Lung microvascular endothelial cell (primary cell): ENCODE measurements at places on chromosomes 7 and 10.

DNA sequence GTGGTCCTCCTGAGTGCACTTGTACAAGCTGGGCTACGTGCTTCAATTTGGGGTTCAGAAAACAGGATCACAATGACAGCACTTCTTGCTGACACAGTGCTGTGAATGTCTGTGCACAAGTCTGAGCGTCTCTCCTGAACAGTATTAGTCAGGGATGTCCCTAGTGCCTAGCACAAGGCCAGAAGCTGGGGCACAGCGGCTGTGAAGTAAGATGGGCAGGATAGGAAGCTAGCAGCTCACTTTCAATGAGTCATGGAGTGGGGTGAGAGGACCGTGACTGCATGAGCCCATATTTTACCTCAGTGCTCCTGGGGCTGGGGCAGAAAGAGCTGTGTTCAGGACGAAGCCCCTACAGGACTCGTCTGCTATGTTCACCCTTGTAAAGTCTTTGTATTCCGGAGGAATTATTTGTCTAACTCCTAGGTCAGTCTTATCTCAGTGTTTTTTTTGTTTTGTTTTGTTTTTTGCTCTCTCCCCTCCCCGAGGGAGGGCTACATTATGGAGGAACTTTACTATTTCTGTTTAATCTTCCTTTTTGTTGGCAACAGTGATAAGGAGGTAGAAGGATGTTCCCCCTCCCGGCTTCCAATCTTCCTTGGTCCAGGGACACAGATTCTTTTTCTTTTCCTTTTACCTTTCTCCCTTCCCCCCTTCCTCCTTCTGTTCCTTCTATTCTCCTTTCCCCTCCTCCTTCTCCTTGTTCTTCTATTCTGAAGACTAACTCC is 2.8 kb upstream of the LRMDA start:
- DNase-seq = peak; percentile 55

DNA sequence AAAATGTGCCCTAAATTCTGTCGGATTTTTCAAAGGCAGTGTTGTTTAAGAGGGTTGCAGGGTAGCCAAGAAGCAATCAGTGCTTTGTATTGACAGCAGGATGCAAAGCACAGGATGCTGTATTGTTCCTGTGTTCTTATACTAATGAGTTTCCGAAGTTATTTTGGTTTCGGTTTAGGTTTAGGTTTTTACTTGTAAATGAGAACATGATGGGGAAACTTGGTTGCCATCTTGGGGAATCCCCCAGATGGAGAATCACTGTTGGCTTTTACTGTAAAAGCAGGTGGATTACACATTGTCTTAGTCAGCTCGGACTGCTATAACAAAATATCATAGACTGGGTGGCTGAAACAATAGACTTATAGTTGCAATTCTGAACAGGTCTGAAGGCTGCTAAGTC is 72.1 kb downstream of the INHBA start:
- peak; percentile 11 for DNase-seq

GRCh38 chr10:3702056-3702546 is 82.9 kb downstream of the KLF6 start:
- DNase-seq = no peak

GRCh38 chr10:28914701-28915100 is 237.4 kb downstream of the BAMBI start:
- DNase-seq = no peak

DNA sequence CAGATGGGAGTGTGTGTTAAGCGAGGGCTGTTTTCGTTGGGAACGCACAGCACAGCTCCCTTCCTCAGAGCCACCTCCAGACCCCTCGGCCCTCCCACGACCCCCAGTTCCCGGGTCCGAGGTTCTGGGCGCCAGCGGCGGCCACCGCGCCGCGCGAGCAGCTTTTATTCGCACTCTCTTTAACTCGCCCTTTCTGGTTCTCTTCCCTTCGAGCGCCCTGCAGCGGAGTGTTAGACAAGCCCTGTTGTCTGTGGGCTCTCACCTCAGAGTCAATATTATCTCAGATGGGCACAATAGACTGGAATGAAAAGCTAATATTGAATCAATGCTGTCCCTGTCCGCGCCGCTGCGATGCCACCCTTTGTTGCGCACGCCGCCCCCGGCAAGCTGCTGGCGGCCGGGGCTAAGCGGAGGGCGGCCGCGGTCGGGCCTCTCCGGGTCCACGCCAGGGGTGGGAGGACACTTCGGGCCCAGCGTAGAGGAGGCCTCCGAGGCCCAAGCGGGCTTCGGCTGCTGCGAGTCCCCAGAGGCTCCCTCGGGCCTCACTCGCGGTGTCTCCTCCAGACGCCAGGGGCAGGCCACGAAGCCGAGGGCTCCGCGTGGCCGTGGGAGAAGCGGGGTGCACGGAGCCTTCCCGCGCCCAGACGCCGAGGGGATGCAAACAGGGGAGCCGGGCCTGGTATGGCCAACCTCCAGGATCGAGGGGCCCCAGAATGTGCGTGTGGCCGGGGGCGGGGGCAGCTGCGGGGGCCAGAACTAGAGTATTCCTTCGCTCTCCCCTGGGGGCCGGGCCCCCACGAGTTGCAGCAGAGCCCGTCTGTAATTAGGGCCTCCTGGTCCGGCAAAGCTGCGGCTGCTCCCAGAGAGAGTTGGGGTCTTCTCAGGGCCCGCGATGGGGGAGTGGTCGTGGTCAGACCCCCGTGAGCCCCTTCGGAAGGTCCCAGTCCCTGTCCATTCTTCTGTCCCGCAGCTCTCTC is 7.9 kb upstream of the EMX2 start:
- DNase-seq = no peak
